IPS DF 19.7 (cell line): ENCODE measurements at places on chromosomes 1 and 21.

GRCh38 chr1:156944848-156945247, 24.4 kb downstream of the LRRC71 start:
- DNase-seq = no peak

DNA sequence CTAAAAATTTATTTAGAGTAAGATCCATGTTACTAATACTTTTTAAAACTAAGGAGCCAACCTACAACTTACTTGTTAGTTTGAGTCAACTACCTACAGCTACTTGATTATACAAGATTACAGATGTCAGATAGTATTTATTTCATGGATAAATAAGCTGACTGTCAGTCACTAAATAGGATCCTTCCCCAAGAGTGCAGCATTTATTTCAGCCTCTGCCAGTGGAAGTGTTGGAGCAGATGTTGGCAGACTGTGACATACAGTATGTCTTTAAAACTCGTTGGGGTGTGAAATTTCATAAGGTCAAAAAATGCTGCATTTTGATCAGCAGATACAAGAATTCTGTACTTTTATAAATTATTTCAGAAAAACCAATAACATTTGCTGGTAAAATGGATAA, 156.2 kb downstream of the AKT3 start:
- no peak for DNase-seq

DNA sequence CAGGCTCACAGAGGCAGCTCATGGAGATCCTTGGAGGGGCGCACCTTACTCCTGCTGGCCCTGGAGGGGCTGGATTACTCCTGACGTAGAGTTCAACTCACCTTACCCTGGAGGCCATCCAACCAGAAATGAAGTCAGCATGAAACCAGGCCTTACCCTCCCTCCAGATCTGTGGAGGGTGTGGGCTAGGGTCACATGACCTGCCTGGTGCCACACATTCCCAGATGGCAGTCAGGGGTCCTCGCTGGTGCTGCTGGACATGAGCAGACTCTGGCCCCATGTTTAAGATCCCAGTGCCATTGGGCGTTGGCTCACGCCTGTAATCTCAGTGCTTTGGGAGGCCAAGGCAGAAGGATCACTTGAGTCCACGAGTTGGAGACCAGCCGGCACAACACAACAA, 4.5 kb downstream of the C21orf58 start:
- no peak for DNase-seq

- no peak for DNase-seq
Observed at GRCh38 chr21:41902946-41903345, 23.8 kb upstream of the PRDM15 start.

DNA sequence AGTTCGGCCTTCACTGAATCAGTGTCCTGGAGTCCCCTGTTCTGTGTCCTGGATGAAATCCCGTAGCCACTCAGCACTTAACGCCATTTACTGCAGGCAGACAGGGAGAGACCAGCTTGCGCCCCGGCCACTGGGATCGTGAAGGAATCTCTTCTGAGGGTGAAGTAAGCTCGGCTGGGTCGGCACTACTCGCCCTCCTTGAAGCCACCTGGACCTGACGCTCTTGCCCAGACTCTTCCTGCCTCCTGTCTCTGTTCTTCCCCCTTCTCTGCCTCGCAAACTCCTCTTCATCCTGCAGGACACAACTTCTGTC, 99.9 kb upstream of the ZBTB40 start:
- no peak for DNase-seq

GRCh38 chr1:220776720-220777326, 9.9 kb upstream of the MTARC1 start:
- DNase-seq = no peak

GRCh38 chr1:154972517-154973343, 1.8 kb upstream of the CKS1B start:
- DNase-seq = peak; percentile 98

- no peak for DNase-seq
Observed at GRCh38 chr1:41539999-41540398, 55.5 kb upstream of the EDN2 start.

- no peak for DNase-seq
Observed at GRCh38 chr1:205656236-205656635, 24.1 kb downstream of the SLC45A3 start.

DNA sequence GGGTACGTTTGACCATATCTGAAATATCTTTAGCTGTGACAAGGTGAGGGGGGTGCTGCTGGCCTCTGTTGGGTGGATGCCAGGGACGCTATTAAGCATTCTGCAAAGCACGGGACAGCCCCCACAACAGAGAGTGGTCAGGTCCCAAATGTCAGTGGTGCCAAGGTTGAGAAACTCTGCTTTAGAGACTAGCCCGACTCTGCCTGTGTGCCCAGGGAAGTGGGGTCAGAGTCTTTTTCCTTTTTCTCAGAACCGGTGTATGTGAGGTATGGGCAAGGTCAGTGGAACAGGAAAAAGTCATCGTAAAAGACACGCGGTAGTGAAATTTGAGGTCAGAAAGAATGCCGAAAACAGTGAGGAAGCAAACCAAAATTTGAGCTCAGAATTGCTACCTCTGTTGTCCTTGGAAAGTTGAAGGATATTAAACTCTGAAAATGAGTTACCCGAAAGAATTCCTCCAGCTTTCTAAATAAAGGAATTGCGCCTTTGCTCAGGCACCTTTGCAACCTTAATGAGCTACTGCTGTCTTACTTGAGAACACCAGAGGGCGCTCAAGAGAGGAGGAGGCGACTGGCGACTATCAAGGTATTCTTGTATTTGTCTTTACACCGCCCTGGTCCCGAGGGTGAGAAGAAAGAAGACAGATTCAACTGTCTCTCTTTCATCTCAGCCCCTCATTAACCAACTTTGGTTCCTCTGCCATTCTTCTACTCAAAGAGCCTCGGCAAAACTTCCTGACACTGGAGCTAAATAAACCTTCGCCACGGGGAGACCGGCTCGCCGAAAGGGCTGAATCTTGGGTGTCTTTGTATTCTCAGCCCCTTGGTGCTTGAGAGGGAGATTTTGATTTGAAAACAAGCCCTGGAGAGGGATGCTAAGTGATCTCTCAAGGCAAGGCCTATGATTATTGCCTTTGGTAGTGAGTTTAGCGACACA, 85.4 kb upstream of the OLIG2 start:
- DNase-seq = no peak

DNA sequence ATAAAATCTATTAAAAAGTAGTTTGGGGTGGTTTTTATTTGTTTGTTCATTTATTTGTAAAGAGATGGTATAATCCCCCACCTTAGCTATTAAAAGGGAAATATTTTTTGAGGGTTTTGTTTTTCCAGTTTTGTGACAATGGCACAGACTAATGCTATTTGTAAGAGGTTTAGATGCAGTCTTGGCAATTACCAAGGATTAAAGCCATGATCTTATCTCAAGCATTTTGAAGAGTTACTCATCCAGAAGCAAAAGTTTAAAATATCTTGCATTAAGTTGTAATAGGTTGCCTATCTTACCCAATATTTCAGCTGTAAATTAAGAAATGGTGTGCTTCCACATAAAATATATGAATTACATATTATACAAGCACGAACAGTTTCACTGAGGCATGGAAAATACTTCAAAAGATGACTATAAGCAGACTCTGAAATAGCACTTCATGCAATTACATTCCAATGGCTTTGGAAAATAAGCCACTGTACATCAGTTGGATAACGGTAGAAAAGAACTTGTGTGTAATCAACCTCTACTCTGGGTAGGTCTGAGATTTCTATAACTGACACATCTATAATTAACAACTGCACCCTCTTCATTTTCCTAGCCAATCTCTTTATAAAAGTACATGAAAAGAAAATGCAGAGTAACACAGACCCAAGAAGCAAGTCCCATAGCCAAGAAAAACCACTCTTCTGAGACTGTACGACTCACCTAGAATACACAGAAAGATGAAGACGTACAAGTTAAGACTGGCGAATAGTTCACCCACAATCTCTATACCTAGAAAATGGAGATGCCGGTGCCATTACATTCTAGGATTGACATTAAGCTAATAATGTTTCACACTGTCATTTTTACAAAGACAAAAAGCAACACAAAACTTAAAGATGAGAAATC, 95.2 kb downstream of the PTPN14 start:
- no peak for DNase-seq

- no peak for DNase-seq
Observed at GRCh38 chr1:19042675-19043578, 86.5 kb upstream of the IFFO2 start.

- no peak for DNase-seq
Observed at GRCh38 chr1:103576065-103576464, 4.7 kb downstream of the AMY2B start.

DNA sequence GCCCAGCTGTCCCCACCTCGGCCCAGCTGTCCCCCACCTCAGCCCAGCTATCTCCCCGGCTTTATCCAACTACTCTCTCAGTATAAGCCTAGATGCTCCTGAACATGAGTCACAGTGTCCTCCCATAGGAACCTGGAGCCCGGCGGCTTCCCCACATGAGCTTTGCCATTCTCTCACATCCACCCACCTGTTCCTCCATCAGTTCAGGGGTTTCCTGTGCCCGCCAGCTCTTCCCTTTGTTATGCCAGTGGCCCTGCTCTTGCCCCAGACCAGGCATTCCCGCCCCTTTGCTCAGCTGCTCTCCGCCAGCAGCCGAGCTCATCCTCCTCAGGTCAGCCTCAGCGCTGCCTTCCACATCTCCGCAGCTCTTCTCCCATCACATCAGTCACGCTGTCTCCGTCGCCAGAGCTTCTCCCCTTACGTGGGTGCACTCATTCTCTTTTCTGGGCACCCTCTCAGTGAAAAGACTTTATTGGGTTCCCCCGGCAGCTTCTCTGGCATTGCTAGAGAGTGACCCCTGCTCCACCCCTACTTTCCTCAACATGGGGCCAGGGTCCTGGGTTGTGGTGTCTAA, 89.5 kb upstream of the CSF3R start:
- no peak for DNase-seq

GRCh38 chr1:248778906-248779305, 23.3 kb upstream of the LYPD8 start:
- no peak for DNase-seq

DNA sequence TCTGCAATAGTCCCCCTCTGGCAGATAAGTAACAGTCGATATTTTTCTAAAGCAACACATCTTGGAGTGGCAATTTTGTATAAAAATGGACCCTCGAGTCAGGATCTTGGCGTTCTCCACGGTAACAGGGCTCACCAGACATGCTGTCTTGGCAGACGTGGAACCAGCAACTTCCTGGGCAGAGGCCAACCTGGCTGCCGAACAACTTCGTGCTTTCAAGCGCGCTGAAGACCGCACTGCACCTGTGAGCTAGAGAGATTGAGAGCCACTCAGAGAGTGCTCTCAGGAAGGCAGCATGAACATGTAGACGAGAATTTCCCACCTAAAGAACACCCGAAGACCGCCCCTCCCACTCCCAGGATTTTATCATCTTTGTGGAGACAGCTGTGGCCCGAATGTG, 7.3 kb downstream of the C1orf174 start:
- DNase-seq = no peak

DNA sequence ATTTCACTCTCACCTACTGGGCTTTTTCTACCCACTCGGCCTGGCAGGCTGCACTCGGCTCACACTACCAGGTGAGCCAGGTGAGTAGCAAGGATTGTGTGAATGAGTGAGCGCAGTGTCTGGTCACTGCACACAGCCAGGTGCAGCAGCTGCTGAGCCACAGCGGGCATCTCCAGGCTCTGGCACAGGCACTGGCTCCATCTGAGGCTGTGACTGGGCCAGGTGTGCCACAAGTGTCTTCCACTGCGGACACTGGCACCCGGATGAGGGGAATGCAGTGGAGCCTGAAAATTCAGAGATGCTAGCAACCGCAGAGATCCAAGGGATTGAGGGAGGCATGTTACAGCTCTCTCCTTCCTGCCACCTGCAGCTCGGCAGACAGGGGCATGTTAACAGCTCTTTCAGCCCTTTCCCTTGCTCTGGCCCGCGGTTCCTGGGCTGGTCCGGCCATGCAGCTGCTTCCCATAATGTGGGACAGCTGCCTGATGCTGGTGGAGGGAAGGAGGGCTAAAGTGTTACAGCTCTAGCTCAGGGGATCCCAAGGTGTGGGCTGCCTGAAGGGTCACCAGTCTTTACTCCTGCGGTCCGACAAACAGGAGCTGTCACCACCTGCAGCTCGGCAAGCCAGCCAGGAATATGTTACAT, 1038.3 kb downstream of the AMY1C start:
- no peak for DNase-seq

GRCh38 chr1:30649321-30649991, 73.9 kb downstream of the MATN1 start:
- no peak for DNase-seq

DNA sequence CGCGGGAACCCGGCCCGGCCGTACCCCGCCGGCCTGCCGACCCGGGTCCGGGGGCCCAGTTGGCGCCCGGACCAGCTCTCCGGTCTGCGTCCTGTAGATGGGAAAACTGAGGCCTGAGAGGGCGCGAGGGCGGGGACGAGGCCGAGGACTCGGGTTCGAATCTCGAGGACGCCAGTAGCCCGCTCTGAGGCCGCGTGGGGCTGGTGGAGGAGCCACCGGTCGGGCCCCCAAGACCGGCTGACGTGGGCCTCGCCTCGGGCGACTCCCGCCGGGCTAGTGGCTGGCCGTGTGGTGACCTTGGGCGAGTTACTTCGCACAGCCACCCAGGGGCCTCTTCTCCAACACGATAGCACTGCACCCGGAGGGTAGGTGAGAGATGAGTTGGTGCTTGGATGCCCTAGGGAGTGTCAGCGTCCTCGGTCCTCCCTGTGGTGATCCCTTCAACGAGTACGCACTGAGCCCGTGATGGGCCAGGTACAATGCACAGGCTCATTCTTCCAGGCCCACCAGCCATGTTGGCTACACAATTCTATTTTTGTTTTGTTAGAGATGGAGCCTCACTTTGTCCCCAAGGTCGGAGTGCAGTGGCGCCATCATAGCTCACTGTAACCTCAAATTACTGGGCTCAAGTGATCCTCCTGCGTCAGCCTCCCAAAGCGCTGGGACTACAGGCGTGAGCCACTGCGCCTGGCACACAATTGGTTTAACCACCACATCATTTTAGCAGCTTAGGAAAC, 404 bp upstream of the SCMH1 start:
- DNase-seq = no peak

GRCh38 chr1:53663529-53664300, 75.2 kb downstream of the GLIS1 start:
- DNase-seq = no peak

GRCh38 chr1:214473387-214473786, 78.0 kb downstream of the PTPN14 start:
- no peak for DNase-seq

DNA sequence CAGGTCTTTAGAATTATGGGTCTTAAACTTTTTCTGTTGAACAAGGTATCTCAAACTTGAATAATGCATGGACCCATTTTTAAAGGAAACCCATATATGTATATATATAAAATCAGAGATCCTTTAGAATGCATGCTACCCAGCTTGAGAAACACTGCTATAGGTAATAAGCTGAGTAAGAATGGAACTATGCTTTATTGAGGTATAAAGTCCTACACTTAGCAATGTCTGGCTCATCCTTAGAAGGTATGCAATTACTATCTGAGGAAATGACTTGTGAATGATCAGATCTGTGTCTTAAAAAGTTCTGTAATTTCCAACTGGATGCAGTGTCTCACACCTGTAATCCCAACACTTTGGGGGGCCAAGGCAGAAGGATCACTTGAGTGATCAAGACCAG, 11.2 kb downstream of the TRAF3IP3 start:
- DNase-seq = no peak

- no peak for DNase-seq
Observed at GRCh38 chr1:209109001-209109785, 474.3 kb upstream of the CAMK1G start.

GRCh38 chr1:244962130-244962529, 97.8 kb upstream of the HNRNPU start:
- DNase-seq = no peak

GRCh38 chr1:5661196-5662085, 330.8 kb downstream of the NPHP4 start:
- no peak for DNase-seq

GRCh38 chr1:94819945-94820746, at the start of gene SLC44A3:
Gene SLC44A3 (plus strand): TSS chr1:94820357. CDS start chr1:94820452, 95 bp downstream.
- DNase-seq = no peak

- DNase-seq = no peak
Observed at GRCh38 chr1:170671629-170671963, 7.7 kb downstream of the PRRX1 start.
